ENCODE measurements at places on chromosomes 6 and 20.

DNA sequence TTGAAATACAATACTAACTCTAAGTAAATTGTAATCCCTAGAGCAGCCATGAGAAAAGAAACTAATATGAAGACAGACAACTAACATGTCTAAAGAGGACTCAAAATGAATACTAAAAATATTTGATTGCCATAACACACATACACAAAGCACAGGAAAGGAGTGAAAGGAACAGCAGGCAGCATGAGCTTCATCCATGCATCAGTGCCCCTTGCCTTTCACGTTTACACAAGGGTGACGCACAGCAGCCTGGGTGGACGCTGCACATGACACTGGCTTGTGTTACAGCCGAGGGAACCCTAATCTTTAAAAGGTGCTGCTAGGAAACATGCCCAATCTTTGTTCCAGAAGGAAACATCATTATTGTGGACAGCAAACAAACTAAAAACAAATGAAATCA is 123.5 kb downstream of the MAN1A1 start:
- H3K36me3 ChIP-seq, result no peaks in the 10 kb centered on the region
- H3K27ac ChIP-seq, result no peak overlapping the region
- H3K4me3 ChIP-seq, result no peak overlapping the region
- no peak for DNase-seq

DNA sequence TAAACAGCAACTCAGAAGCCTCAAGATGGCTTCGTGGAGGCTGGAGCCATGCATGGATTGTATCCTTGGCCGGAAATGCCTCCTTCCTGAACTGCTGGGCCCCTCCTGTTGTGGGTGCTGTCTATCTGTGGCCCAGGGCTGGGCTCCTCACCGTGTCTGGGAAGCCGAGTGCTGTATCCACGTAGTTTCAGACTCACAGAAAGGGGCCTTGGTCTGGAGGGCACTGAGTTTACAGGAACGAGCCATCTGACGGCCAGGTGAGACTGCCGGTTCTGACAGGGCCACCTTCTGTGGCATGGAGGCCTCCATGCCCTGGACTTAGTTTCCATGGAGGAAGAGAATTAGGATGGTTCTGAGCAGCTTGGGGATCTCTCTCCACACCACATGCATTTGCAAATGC is 142.2 kb downstream of the ERMARD start:
- no peaks in the 10 kb centered on the region for H3K36me3 ChIP-seq
- no peak for DNase-seq
- H3K4me1 ChIP-seq, result no peaks in the 10 kb centered on the region
- no peaks in the 10 kb centered on the region for H3K27me3 ChIP-seq

- H3K36me3 ChIP-seq, result no peaks in the 10 kb centered on the region
- DNase-seq, result no peak
- H3K4me1 ChIP-seq, result no peaks in the 10 kb centered on the region
- no peak overlapping the region for H3K27ac ChIP-seq
- no peaks in the 10 kb centered on the region for H3K27me3 ChIP-seq
Observed at GRCh38 chr6:146697921-146698320, 99.1 kb downstream of the ADGB start.

DNA sequence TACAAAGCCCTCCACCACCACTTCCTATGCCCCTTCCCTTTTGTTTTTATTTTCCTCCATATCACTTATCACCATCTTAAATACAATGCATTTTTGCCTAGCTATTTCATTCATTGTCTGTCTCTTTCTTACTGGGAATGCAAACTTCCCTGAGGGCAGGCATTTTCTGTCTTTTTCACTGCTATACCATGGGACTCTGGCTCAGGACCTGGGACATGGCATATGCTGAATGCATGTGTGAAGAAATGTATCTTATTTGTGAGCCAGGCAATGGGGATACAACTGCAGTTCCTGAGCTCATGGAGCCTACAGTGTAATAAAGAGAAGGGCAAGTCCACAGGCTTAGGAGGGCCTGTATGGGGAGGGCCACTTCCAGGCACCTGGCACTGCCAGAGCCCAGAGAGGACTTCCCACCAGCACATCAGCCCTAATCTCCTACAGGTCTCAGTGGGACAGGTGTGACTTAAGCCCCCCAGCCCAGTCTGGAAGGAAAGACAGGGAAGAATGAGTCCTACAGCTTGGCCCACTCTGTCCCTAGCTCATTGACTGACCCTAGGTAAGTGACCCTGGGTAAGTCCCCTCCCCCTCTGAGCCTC is 43.2 kb downstream of the TFEB start:
- H3K4me3 ChIP-seq, result no peak overlapping the region
- H3K27me3 ChIP-seq, result no peaks in the 10 kb centered on the region
- no peaks in the 10 kb centered on the region for H3K36me3 ChIP-seq
- H3K4me1 ChIP-seq, result no peaks in the 10 kb centered on the region
- H3K27ac ChIP-seq, result no peak overlapping the region

GRCh38 chr6:161003336-161003735 is 11.8 kb downstream of the MAP3K4 start:
- H3K4me1 ChIP-seq, result no peaks in the 10 kb centered on the region
- no peak overlapping the region for H3K4me3 ChIP-seq
- no peak overlapping the region for H3K27ac ChIP-seq
- DNase-seq, result no peak
- H3K36me3 ChIP-seq, result no peaks in the 10 kb centered on the region

DNA sequence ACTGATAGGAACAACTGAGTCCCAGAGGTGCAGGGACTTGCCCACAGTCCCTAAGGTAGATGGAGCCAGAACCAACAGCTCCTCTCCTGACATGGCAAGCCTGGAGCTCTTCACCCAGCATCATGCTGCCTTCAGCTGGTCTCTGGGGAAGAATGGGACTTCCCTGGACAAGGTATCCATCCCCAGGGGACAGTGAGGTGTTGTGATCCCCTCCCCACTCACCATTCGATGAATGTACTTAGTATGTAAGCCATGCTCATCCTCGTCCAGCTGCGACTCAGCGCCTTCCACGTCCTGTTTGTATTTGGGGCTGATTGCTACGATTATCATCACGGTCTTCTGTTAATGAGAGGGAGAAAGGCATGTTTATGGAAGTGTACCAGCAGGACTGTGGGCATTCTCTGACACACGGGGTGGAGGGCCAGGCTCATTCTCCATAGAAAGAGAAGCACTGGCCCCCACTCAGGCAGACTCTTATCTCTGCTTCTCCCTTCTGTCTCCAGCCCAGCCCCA is 39.4 kb downstream of the TRAF3IP2 start:
- peak overlapping the region; percentile 47 for H3K27ac ChIP-seq
- no peak for DNase-seq
- no peaks in the 10 kb centered on the region for H3K27me3 ChIP-seq
- no peak overlapping the region for H3K4me3 ChIP-seq
- H3K36me3 ChIP-seq, result no peaks in the 10 kb centered on the region
- peaks cover 19% of the 10 kb centered on the region for H3K4me1 ChIP-seq

GRCh38 chr6:101847690-101848089 is 454.2 kb downstream of the GRIK2 start:
- no peaks in the 10 kb centered on the region for H3K27me3 ChIP-seq
- no peaks in the 10 kb centered on the region for H3K4me1 ChIP-seq
- no peak overlapping the region for H3K4me3 ChIP-seq
- H3K27ac ChIP-seq, result no peak overlapping the region

DNA sequence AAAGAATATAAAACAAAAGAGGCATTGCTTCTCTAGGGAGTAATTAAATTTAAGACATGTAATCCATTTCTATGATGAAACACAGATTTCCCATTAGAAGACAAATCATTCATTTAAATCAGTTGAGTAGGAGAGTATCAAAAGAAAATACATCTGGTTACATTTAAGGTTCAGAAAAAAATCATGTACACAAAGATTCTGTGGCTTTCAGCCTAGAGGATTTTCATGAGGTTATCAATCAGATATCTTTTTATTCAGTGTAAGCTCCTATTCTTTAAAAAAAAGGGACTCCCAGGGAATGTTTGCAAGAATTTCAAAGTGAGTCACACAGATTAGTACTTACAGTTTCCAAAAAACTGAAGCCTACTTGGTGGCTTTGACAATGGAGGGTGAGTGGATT is 24.9 kb downstream of the COL21A1 start:
- H3K4me1 ChIP-seq, result no peaks in the 10 kb centered on the region
- no peak overlapping the region for H3K4me3 ChIP-seq
- H3K27me3 ChIP-seq, result no peaks in the 10 kb centered on the region
- DNase-seq, result no peak

DNA sequence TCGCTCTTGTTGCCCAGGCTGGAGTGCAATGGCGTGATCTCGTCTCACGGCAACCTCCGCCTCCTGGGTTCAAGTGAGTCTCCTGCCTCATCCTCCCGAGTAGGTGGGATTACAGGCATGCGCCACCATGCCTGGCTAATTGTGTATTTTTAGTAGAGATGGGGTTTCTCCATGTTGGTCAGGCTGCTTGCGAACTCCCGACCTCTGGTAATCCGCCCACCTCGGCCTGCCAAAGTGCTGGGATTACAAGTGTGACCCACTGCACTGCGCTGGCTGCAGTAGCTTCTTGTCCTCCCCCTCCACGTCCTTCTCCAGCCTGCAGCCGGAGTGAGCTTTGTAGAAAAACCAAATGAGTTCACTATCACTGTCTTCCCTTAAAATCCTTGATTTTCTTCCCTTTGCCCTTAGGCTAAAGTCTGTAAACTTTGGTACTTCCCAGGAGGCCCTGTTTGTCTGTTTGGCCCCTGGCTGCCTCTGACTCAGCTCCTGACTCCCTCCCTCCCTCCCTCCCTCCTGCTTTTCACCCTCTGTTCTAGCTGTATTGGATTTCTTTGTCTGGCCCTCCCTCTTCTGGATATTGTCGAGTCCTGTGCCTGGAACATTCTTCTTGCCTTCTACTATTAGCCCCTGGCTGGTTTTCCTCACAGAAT is 12.9 kb downstream of the PARD6B start:
- no peak for DNase-seq
- no peaks in the 10 kb centered on the region for H3K27me3 ChIP-seq
- no peaks in the 10 kb centered on the region for H3K4me1 ChIP-seq
- no peak overlapping the region for H3K4me3 ChIP-seq
- no peaks in the 10 kb centered on the region for H3K36me3 ChIP-seq

GRCh38 chr20:10065154-10065833 is 30.5 kb downstream of the ANKEF1 start:
- H3K27me3 ChIP-seq, result no peaks in the 10 kb centered on the region
- H3K4me1 ChIP-seq, result no peaks in the 10 kb centered on the region
- no peak for DNase-seq
- no peak overlapping the region for H3K27ac ChIP-seq
- no peaks in the 10 kb centered on the region for H3K36me3 ChIP-seq
- H3K4me3 ChIP-seq, result no peak overlapping the region

DNA sequence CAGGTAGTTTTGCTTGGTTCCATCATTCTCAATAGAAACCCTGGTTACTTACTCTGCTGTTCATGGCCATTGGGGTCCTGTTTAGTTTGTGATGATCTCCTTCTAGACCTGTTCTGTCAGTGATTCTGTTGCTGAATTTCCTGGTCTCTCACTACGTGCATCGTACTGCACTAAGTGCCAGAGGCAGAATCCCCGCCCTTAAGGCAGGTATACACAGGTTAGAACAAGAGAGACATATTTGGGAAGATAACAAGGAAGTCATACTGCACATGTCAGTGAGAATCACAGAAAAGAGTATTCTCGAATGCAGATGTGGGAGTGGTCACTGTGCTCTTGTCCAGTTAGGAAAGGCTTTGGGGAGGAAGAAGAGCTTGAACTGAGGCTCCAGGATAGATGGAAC is 148.1 kb upstream of the MYLIP start:
- no peak for DNase-seq
- H3K36me3 ChIP-seq, result no peaks in the 10 kb centered on the region
- no peak overlapping the region for H3K27ac ChIP-seq
- no peaks in the 10 kb centered on the region for H3K4me1 ChIP-seq
- no peak overlapping the region for H3K4me3 ChIP-seq

Measured in naive thymus-derived CD4-positive, alpha-beta T cell (primary cell).